ENCODE measurements at places on chromosomes 6 and 20.
A peak's percentile ranks its signal among the peaks of the same experiment; 100 is the strongest.

- no peak for DNase-seq
Measured at GRCh38 chr6:108476376-108476775, 84.3 kb upstream of the FOXO3 start.

DNA sequence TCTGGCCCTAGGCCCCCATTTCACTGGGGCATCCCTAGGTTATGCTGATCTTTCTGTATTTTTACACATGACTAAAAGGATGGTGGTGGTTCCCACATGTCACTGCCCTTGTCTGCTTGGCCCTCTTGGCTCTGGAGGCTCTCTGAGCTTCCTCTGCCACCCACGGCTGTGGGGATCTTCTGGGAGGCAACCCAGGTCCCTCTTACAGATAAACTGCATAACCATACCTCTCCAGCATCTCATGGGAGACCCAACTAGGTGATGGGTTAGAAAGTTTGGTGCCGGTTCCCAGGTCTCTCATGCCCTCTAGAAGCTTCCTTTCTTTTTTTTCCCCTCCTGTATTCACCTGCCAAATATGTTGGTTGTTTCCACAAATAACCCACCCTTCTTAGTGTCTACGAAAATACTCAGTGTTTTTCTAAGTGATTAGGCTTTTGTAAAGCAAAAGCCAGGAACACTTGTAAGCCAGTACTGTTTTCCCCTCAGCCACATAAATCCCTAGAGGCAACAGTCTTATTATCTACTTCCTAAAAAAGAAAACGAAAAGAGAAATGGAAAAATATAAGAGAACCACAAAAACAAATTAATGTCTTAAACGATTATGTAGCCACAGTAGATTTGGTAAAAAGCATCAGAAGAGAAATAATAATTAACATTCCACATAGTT, 71.7 kb upstream of the SMLR1 start:
- DNase-seq: no peak

GRCh38 chr6:69987550-69987949, 121.2 kb downstream of the COL19A1 start:
- DNase-seq: no peak

GRCh38 chr20:24590178-24590982, 121.0 kb downstream of the SYNDIG1 start:
- no peak for DNase-seq

- DNase-seq: no peak
Measured at GRCh38 chr20:15867899-15868298, 705.3 kb downstream of the KIF16B start.

- DNase-seq: no peak
Measured at GRCh38 chr6:162612613-162613012, 115.0 kb downstream of the PRKN start.

DNA sequence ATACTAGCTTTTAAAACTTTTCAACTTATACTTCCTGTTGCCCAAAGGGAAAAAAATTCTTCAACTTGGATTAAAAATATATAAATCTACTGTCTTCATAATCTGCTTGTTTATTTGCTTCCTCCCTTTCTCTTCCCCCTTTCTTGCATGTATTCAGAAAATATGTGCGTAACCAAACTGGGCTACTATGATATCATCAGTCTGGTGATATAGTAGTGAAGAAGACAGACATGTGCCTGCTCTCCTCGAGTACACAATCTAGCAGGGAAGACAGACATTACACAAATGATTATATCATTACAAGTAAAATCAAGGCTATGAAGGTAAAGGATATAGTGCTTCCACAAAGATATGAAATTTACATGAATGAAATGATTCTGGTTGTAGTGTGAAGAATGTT, 31.0 kb downstream of the IBTK start:
- no peak for DNase-seq

- peak; percentile 3 for DNase-seq
Measured at GRCh38 chr20:40511478-40511877, 177.6 kb downstream of the MAFB start.

GRCh38 chr6:170370416-170370815, 63.9 kb downstream of the FAM120B start:
- no peak for DNase-seq

GRCh38 chr6:136163260-136163659, 86.9 kb downstream of the MTFR2 start:
- DNase-seq: no peak

GRCh38 chr6:28695715-28696114, 170.0 kb downstream of the GPX5 start:
- no peak for DNase-seq

GRCh38 chr6:106074146-106074545, 12.0 kb upstream of the PRDM1 start:
- no peak for DNase-seq

GRCh38 chr20:19254956-19255355, 42.5 kb downstream of the SLC24A3 start:
- no peak for DNase-seq

DNA sequence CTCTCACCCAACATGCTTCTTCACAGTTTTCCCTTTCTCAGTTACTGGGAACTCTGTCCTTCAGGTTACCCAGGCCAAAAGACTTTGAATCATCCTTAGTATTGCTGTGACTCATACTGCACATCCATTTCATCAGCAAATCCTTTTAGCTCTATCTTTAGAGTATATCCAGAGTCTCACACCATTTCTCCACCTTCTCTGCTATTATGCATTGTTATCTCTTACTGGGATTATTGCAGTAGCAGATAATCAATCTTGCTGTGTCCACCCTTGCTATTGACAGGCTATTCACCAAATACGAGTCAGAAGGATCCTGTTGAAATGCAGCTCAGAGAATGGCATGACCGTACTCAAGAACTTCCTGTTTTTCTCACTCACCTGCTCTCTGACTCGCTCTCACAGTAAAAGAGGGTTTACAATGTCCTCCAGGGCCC, 57.3 kb downstream of the BCKDHB start:
- DNase-seq: no peak

DNA sequence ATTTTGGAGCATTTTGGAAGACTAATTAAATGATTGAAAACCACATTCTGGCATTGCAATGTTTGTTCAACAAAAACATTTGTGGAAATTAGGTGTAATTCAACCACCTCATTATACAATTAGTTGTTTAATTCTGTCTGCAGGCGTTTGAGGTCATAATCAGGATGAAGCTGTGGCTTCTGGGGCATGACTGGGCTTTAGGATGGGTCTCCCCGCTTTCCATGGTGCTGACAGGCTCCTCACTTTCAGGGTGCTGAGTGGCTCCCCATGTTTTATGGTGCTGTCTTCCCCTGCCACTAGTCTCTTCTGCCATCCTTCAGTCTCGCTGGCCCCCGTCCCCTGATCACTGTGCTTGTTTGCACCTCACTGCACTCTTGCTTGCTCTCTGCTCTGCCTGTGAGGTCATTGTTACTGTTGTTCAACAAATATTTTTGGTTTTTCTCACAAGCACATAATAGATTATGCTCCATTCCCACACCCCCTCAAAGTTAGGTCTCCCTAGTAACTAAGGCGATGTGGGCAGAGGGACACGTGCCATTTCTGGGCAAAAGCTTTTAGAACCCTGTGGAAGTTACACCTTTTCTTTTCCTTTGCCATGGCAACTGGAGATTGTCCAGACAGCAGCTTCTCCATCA, 25.4 kb upstream of the ZNF831 start:
- DNase-seq: no peak

DNA sequence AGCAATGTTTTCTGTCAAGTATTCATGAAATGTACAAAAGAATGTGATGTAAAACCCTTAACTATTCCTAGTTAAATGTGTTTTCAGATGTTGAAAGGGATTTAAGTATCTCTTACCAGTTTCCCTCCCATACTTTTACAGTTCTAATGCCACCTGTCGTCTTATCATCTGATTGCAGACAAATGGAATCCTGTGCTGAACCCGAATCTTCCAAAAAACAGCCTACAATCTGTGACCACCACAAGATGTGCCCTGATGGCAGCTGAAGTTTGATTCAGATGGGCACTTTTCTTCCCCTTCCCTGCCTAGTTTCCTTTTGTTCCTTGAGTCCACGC, 1.9 kb downstream of the TOMM6 start:
- no peak for DNase-seq

DNA sequence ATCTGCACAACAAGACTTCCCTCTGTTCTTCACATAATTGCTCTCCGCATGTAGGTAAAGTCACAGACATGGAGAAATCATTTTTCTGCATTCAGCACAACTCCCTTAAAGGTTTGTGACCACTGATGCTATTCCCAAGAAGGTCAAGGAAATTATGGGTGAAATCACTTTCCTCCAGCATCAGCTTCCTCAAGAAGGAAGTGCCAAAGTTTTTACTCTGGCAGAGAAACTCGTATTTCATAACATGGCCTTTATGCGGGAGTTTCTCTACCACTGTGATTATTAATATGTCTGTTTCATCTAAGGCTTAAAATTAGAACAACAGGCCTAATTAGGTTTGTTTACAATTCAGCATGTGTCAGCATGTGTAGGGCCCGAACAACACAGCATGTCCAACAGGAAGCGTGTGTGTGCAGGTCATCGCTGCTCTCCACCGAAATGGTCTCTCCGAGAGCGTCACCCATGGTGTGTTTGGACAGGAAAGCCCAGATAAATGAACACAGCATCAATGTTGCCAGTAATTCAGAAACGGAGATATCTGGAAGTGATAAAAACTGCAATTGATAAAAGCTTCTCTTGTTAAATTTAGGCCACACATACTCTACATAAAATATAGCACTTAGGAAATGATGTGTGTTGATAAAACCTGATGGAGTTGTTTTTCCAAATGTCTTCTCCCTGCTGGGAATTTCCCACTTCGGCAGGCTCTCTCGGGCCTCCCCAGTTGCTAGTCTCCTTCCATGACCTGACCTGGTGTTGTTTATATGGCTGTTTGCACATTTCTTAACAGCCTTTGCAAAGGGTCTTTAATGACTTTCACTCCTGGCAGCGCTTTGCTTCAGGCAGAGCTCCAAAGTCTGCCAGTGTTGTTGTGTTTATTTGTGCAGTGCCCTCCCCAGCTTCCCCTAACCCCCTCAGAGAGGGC, 265.1 kb upstream of the CEP162 start:
- DNase-seq: no peak

GRCh38 chr6:85945459-85946185, 302.9 kb upstream of the SYNCRIP start:
- peak; percentile 92 for DNase-seq

DNA sequence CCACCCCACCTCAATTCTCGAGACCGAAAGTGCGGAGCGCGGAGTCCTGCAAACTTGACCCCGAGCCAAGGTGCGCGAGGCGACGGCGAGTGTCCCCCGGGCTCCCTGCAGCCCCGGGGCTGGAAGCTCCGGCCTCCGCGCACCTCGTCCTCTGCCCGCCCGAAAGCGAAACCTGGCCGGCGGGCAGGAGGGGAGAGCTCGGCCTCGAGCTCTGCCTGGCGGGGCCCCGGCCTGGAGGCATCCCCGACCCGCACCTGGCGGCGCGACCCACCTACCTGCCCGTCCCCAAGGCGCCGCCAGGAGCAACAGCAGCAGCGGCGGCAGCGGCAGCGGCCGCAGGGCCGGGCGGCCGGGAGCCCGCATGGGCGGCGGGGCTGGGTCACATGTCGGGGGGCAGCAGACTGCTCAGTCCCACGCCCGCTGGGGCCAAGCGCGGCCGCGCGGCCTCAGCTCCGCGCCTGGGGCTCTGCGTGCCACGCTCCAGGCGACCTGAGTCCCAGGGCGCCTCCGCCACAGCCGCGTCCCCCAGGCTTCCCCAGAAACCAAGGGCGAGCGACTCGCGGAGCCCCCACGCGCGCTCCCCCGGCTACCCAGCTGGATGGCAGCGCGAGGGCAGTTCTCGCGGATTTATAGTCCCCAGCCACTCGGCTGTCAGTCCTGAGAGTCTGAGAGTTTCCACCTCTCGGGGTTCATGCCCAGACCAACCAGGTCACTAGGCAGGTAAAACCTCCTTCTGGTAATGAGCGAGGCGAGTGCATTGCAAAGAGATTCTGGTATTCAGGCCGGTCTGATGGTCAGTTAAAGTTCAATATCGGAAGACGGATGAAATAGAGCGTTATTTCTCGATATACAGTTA, at the start of gene IL20RA:
IL20RA (minus strand) TSS at position 600 of the 856 bp plus-strand sequence; CDS start at position 363, 237 bp downstream.
- peak; percentile 8 for DNase-seq

DNA sequence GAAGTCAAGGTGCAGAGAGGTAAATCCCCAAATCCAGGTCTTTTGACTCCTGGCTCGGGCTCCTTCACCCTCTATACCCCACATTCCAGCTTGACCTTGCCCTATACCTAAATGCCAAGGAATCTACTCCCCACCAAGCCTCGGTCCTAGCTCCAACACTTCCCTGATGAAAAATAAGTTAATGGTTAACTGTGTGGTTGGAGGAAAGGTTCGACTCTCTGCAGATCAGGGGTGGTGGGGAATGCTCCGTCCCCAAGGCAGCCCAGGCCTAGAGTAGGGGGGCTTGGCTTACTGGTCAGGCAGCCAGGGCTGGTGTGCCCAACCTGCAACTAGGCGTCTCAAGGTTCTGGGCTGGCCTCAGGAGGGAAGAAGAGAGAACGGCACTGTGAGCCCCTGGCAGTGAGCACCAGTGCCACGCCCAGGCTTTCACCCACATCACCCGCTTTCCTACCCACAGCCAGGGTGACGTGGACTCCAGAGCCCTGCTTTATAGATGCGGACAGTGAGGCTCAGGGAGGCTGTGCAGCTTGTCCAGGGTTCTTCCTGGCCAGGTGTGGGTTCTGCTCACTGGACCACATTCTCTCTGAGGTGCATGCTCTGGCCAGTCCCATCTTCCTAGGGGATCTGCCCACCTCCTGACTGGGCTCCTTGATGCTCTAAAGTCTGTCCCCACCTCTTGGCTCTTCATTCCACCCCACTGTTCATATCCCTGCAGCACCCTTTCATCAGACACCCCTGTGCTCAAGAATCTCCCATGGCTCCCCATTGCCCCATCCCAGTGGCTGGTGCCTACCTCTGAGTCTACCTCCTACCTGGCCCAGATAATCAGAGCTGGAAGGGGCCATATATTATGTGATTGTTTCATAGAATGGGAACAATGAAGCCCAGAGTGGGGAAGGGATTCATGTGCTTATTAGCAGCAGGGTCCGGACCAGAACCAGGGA, 8.2 kb downstream of the SPDEF start:
- no peak for DNase-seq

DNA sequence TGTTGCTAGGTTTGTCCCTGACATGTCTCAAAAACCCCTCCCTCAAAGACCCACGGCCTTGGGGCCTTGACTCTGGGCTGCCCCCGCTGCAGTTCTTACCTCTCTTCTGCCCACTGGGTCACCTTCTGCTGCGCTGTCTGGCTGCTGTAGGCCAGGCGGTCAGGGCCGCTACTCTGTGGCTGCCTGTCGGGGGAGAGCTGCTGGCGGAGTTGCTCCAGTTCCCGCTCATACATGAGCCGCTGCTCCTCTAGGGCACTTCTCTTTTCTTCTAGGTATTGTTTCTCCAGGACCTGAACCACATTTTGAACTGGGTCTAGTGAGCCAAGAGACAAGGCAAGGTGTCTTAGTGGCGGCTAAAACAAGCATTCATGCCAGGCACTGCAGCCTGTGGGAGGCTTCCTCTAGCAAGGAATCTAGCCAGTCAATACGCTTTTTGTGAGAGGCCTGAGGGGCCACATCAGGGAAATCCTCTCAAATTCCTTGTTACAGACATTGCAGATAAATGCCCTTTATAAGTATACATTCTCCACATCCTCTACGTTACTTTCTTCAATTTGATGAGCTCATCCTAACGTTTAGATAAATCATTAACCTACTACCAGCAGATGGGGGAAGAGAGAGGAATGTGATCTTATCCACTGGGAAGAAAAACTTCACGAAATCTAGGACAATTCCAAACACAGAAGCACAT, 110.3 kb upstream of the NUP153 start:
- DNase-seq: peak; percentile 74

GRCh38 chr20:21315138-21315537, 12.0 kb downstream of the XRN2 start:
- DNase-seq: no peak

- DNase-seq: no peak
Measured at GRCh38 chr6:127459231-127459641, at the start of gene KIAA0408. Gene KIAA0408 (minus strand): TSS chr6:127459389. CDS start chr6:127453981, 5,408 bp downstream.

Data from brain (organoid and tissue), 16 donors.